T-helper 22 cell (primary cell): ENCODE measurements at places on chromosomes 6 and 20.

DNA sequence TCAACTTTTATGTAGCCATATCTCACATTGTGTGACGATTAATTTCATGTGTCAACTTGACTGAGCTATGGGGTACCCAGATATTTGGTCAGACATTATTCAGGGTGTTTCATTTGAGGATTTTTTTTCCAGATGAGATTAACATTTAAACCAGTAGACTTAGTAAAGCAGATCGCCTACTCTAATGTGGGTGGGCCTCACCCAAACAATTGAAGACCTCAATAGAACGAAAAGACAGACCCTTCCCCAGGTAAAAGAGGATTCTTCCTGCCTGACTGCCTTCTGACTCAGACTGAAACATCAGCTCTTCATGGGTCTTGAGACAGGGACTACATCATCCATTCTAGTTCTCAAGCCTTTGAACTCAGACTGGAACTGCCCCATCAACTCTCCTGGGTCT is 231.7 kb upstream of the SASH1 start:
- DNase-seq, result no peak

- no peak for DNase-seq
Observed at GRCh38 chr6:138673346-138674014, 100.1 kb upstream of the CCDC28A start.

DNA sequence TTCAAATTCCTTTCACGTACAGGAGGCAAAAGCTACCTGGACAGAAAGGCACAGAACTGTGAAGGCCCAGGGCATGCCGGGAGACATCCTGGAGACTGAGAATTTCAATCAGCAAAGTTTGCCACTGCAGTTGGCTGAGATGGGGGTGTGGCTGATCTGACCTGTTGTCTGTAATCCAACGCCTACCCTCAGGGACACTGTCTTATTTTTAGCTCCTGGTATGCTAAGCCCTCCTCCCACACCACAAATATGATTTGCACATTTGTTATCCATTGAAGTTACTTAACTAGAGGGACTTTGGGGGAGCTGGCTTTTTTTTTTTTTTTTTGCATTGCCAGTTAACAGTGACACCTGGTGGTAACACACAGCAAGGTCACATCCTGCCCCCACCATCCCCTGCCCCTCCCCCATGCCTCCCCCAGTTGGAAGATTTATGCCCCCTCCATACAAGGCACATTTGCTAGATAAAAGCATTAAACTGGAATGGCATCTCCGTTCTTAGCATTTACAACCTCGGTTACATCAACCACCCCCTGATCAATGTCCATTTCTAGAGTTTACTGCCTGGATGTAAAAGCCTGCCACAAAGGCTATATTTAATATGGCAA is 40.4 kb downstream of the TTI1 start:
- DNase-seq, result no peak

DNA sequence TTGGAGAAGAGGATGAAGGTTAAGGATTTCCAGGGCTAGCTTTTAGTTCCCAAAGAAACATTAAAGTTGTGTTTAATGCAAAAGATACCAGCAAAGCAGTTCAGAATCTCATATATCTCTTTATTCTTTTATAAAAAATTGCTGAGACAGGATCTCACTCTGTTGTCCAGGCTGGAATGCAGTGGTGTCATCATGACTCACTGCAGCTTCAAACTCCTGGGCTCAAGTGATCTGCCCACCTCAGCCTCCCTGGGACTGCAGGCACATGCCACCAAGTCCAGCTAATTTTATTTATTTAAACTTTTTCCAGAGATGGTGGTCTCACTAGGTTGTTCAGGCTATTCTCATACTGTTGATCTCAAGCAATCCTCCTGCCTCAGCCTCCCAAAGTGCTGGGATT is 41.1 kb upstream of the CAP2 start:
- no peak for DNase-seq

DNA sequence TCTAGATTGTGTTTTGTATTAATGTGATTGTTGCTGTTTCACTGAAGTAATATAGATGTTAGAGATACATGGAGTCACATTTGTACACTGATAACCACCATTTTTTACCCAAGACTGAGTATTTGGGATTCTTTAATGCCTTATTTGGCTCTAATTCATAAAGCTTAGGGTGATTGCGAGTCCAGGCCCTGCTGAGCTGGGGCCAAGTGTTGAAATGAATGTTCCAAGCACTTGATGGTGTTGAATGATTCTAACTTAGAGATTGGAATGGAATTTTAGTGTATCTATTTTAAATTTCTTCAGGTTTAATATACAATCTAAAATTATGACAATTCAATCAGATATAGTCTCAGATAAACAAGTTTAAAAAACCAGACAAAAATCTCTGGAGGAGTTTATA is 329.4 kb upstream of the SLC35B3 start:
- DNase-seq, result no peak

DNA sequence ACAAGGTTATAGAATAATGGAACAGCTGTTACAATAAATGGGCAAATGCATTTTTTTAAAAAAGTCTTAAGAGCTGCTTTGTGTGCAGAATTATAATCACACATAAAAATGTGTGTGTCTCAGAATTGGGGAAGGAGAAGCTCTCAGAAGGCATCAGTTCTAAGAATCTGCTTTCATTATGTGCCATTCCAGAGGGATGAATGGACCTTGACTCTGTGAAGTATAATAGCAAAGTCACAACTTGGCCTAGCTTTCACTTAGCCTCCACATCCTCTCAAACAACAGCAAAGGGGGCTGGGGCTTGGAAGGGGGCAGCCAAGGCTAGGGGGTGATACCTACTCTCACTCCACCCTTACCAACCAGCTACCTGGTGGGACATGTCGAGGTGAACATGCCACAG is 265.0 kb downstream of the CDC5L start:
- DNase-seq, result no peak

- no peak for DNase-seq
Observed at GRCh38 chr6:97572943-97573342, 289.9 kb upstream of the MMS22L start.

- no peak for DNase-seq
Observed at GRCh38 chr6:14656649-14657048, 539.1 kb downstream of the CD83 start.

DNA sequence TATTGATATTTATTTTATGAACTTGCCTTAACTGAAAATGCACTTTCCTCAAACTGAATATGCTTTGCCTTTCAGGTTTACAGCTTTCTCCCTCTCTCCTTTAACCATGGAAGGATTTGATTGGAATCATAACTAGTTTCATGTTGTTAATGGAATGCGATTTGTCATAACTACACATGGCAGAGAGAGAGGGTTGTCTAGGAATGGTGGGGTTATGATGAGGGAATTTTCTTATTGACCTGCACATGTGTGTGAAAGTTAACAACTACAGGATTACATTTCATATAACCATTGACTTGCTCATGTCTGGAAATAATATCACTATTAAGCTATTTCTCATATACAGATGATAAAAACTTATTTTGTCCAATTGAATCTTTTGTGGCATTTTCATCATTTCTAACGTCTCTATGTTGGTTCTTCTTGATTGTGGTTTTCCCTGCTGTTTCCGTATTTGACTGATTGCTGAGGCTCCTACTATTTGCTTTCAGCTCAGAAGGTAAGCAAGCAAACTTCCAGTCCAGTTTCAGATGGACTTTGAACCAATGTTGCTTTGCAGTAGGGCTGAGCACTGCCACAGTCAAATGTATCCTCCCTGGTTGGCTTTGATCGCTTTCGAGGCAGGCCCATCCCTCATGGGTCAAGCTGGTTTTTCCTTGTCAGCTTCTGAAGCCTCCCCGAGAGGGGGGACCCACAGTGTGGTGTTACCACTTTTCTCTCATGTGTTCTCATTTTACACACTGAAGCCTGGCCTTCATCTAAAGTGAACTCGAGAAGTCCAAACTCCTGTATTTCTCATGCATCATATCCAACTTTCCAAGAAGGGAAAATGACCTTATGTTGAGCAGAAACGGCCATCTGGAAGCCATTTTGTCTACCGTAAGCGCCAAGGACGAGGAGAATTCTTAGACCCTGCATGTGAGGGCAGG is 7.6 kb upstream of the CCN2 start:
- no peak for DNase-seq

GRCh38 chr6:21078497-21078896 is 515.1 kb upstream of the SOX4 start:
- no peak for DNase-seq

DNA sequence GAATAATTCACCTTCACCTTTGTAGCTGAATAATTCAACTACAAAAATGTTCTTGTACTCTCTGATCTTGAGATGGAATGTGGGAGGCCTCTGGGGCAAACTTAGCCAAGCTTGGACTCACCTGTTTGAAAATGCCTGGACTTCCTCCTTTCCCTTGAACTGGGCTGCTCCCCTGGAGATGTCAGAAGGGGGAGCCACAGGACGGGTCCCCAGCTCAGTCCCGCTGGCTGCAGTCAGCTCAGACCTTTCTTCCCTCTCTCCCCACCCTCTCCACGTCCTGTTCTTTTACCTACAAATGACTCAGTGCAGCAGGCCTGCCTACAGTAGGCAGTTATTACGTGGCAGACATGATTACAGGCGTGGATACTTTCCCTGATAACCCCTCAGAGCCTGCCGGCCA is 131.5 kb upstream of the RALGAPA2 start:
- no peak for DNase-seq

DNA sequence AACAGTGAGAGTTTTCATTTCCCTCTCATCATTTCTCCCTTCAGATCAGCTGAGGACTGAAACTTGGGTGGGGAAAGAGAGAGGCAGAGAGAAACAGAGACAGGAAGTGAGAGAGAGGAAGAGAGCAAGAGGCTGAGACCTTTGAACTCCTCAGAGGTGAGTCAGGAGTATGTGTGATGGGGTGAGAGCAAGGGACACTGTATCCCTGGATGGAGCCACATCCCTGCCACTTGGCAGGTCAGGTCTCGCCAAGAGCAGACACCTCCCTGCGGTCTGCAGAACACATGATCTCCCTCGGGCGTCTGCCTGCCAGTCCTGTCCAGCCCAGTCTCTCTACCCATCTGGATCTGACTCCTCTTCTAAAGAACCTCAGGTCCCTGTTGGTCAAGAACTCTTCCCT is 62.7 kb upstream of the SYNDIG1 start:
- DNase-seq, result no peak

- no peak for DNase-seq
Observed at GRCh38 chr6:117837261-117837660, 69.8 kb upstream of the SLC35F1 start.

DNA sequence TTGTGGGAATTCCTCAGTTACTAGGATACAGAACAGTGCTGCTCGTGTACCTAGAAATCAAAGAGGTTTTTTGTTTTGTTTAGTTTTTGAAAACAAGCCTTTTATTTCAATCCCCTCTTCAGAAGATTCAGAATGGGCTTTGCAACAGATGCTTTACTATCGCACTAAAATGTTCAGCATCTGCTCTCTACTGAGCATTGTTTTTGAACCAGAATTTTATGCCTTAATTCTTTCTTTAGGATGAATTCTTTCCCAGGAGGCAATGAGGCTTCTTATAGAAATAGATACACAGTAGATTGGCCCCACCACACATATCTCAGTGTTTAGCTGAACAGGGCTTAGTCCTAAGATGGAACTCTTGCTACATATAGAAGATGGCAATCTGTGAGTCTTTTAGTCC is 95.9 kb upstream of the SPACA1 start:
- DNase-seq, result no peak

DNA sequence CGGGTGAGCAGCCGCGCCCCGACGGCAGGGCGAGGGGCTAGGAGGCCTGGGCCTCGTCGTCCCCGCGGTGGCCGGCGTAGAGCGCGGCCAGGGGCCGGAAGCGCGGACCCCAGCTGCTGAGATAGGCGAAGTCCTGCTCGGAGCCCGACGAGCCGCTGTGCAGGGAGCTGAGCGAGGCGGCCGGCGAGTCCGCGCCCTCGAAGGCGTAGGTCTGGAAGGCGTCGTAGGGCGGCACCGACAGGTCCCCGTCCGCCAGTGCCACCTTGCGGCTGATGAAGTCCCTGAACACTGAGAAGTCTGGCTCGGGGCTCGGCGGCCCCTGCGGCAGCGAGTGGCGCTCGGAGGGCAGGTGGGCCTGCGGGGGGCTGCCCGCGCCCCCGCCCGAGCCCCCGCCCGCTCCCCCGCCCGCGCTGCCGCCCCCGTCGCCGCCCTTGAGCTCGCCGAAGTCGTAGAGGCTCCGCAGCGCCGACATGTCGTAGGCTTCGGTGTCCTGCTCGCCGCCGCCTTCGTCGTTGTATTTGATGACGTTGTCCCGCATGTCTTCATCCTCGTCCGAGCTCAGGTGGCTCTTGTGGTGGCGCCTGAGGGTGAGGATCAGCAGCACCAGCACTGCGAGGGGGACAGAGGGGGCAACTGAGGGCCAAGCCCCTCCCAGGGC is 56.5 kb downstream of the CD40 start:
- DNase-seq, result peak; percentile 26

GRCh38 chr6:7911345-7911725 is 747 bp upstream of the TXNDC5 start:
- DNase-seq, result no peak

DNA sequence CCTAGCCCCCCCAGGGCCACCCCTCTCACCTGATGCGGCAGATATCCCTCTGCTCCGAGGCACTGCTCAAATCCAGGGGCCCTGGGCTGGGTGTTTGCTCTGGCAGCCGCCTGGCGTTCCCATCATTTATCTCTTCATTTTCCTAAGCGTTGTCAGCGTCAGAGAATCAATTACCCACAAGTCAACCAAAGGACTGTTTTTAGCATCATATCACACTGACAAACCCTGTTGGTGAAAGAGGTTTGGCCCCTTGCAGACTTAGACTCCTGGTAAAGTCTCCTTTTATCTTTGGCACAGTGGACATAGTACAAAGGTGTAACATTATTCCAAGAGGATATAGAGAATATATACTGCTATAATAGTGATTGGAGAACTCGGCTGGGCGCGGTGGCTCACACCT is at the start of gene GHRH:
GHRH (minus strand) TSS at position 101 of the 400 bp plus-strand sequence. CDS start 4,925 bp downstream, outside the sequence.
- no peak for DNase-seq

DNA sequence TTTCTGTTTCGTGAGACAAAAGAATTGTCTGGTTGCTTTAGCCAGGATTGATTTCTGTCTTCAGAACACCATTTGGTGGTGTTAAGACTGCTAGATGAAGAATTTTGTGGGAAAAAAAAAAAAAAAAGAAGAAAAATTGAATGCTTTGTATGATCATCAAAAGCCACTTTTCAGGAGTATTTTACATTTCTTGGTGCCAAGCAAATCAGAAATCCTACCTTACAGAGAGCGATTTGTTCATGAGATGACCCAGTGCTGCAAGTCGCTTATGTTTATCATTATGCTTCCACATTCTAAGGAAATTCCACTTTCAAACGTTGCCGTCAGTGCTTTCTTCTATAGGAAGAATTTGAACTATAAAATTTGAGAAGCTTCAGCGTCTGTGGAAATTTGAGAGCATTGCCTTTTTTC is 228.7 kb downstream of the BCKDHB start:
- DNase-seq, result no peak
